ENCODE measurements at places on chromosomes 5 and 9. TPM values are rescaled to one million over a fixed set of nuclear protein-coding genes. Genes with fewer than 3 reads are reported as not detected.

GRCh38 chr9:114779352-114779845 is 26.4 kb downstream of the TNFSF15 start:
- no peak for DNase-seq

GRCh38 chr9:93028448-93029006 is 30.0 kb upstream of the SUSD3 start:
- DNase-seq, result no peak

DNA sequence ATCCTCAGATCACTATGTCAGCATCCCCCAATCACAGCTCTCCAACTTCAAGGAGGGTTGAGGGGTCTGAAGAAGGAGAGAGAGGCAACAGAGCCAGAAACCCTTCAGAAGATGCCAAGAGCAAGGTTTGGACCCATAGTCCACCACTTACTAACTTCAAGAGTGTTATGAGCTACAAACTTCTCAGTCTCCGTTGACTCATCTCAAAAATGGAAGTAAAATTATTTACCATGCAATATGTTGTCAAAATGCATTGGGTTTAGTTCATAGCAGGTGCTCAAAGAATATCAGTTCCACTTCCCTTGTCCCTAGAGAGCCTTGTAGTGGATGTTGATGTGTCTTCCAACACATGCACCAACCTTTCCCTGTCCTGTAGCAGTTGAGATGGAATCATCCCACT is 116.0 kb downstream of the KCNIP1 start:
- DNase-seq, result no peak

DNA sequence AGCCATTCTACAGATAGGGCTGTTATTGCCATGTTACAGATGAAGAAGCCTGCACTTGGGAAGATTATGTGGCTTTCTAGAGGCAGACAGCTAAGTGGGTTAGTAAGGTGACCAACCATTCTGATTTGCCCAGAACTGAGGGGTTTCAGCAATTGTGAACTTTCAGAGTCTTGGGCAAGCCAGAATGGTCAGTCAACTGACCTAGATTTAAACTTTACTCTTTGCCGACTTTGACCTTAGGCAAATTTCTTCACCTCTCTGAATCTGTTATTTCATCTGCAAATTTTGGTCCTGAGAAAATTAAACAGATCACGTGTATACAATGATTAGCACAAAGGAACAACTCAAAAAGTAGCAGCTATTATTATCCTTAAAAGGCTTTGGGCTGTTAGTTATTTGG is 20.4 kb upstream of the TNFSF8 start:
- DNase-seq, result no peak

DNA sequence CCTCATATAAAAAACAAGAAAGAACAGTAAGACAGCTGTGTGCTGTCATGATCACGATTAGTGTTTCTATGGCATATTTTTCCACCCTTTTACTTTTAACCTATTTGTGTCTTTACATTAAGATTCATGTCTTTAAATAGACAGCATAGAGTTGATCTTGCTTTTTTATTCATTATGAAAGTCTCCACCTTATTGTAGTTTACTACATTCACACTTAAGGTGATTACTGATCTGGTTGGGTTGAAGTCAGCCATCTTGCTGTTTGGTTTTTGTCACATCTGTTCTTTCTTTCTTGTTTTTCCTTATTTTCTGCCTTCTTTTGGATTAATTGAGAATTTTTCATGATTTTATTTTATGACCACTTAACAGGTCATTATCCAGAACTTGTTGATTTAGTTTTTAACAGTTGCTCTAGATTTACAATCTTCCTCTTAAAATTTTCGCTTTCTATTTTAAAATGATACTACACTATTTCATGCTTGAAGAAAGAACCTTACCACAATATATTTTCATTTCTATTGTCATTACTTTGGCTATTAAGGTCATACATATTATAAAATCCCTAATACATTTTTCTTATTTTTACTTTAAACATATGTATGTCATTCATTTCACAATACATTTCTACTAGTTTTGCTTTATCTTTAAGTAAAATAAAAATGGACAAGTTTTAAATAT is 292.5 kb downstream of the SH3GL2 start:
- no peak for DNase-seq

Gene THBS4
- polyA plus RNA-seq, result 0.92 TPM

Gene IFNK
- not detected for polyA plus RNA-seq
